ENCODE measurements at places on chromosomes 5 and 9.
A peak's percentile ranks its signal among the peaks of the same experiment; 100 is the strongest.

DNA sequence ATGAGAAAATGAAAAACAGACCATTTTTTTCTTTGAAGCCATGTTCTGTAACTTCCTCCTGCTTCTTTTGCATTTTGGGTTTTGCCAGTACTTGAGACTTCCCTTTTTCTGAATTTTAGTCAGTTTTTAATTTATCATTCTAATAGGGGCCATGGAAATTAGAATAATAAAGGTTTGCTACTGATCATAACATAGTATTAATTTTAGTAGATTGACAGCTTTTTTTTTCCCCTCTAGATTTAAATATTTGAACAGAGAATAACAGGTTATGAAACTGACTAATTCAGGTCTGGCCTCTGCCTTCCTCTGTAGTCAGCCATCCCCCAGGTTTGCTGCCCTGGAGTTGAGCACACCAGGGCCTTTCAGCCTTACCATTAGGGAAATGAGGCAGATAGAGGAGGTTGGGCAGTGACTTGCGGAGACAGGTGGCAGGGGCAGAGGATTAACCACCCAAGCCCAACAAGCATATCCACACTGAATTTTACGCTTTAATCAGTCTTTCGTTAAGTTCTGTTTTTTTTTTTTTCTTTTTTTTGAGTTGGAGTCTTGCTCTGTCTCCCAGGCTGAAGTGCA lies 80.1 kb upstream of the TNFAIP8 start:
- peak; percentile 66 for DNase-seq

- DNase-seq, result no peak
These were observed 2.2 kb upstream of the NSMF start for GRCh38 chr9:137461316-137461662.

GRCh38 chr5:142215915-142216681 lies 107.5 kb downstream of the NDFIP1 start:
- no peak for DNase-seq

- DNase-seq, result no peak
These were observed 17.4 kb downstream of the LMNB1 start for GRCh38 chr5:126794157-126794828.

GRCh38 chr5:159059722-159060121 lies 40.0 kb downstream of the EBF1 start:
- DNase-seq, result no peak

DNA sequence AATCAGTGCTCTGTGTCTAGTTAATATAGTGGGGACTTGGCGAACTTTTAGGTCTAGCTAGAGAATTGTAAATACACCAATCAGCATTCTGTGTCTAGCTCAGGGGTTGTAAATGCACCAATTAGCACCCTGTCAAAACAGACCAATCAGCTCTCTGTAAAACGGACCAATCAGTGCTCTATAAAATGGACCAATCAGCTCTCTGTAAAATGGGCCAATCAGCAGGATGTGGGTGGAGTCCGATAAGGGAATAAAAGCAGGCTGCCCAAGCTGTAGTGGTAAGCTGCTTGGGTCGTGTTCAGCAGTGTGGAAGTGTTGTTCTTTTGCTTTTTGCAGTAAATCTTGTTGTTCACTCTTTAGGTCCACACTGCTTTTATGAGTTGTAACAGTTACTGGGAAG lies 3.6 kb upstream of the OTULINL start:
- no peak for DNase-seq

DNA sequence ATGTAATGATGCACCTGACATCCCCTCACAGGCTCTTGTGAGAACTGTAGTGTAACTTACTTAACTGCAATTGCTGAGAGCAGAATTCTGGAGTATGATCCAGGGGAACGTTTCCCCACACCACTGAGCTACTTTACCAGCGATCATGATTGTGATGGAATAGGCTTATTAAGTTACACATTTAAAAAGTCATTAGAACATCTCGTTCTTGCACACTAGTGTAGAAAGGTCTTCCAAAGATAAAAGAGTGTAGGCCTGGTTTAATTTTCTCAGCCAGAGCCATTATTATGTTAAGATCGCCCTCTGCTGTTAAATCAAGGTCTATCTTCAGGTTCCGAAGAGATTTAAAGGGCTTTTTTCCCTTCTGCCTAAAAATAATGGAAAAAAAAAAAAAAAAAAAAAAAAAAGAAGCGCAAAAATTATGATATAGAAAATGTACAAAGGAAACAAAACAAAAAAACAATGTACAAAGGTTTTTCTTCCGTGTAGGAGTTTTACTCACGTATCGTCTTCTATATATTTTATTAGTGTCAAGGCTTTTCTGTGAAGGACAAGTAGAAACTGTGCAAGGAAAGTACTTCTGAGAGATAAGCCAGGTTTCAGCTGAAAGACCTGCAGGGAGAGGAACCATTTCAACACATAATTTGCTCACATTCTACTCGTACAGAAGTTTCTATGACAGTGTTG lies 18.6 kb upstream of the MOB3B start:
- no peak for DNase-seq

DNA sequence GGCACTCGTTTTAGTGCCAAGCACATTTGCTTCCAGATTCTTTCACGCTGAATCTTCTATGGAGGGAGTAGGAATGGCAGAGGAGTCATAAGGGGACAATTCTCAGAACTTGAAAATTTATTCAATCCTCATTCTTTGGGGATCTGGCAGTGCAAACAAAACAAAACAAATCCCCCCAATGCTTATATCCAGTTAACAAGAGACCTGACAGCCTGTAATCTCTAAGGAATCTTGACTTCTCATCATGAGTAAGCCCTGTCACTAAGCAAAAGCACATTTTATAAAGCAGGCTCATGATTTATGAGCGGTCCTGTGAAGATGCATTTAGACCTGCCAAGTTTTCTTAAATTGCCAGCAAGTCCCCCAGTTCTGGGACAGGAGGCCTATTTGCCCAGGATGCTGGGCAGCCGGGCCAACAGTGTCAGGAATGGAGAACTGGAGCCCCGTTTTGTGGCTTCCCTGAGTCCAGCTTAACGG lies 513.9 kb downstream of the CTNND2 start:
- DNase-seq, result no peak

DNA sequence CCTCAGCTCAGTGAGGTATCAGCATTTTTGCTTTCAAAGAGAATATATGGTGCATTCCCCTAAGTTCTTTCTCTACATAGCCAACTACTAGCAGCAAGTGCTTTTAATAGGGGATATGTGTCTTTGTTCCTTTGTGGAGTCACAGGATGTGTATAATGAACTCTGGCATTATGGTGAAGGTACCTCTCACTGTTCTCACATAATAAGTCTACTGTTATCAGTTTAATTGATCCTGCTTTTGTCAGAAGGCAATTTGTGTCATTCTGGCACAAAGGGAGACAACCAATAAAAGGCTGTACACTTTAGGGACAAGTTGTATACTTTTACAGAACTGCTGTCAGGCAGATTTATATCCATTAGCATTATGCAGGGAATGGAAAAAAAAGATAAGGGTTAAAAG lies 531.4 kb upstream of the RIOK2 start:
- no peak for DNase-seq

- no peak for DNase-seq
These were observed 120.6 kb downstream of the SEMA6A start for GRCh38 chr5:116453988-116454411.

GRCh38 chr5:132816554-132816953 lies 3.5 kb downstream of the SOWAHA start:
- no peak for DNase-seq

DNA sequence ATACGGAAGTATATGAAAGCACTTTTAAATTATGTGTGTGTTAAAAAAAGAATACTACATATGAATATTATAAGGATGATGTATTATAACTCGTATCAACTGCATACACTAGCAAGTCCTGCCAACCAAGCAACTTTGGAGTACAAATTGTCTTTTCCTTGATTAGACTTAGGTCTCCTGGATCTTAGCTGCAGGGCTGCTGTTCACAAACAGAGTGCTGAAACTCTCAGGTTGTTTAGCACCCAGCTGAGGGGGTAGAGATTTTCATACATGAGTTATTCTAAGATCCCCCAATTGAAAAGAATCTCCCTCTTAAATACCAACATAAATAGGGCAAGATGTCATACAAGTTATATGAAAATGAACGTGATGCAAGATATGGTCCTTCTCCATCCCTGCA lies 149.8 kb upstream of the TNC start:
- DNase-seq, result no peak

DNA sequence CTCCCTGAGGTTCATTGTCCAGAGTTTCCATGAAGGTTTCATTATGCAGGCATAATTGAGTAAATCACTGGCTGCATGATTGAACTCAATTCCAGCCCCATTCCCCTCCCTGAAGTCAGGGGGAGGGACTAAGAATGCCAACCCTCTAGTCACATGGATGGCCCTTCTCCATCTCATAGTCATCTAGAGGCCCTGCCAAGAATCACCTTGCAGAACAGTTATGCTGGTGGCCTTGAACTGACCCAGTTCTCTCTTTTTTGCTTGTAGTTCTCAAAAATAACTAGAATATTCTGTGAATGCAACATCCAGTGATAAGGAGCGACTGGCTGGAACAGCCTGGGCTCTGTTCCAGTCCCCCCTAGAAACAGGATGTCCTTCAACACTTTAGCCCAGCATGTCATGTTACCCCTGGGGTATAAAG lies 31.7 kb downstream of the SLC35A4 start:
- DNase-seq, result no peak

GRCh38 chr9:120870206-120870605 lies 6.8 kb downstream of the PHF19 start:
- DNase-seq, result no peak

GRCh38 chr9:130286072-130286770 lies 20.7 kb downstream of the HMCN2 start:
- no peak for DNase-seq

DNA sequence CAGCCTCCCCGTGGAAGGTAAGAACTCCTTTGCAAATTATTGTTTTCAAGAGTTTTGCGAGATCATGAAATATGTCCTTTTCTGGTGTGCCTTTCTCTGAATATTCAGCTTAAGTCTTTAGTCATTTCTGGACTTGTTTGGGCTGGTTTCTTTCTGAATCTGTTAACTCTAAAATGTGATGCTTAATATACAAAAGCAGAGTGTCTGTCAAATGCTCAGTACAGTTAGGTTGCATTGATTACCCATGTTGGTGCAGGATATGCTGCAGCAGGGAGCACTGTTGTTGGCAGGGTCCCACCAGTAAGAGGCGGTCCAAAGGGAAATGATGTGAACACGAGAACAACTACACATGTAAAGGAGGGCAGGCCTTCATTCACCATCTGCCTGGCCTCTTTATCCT lies 47.7 kb downstream of the SPTAN1 start:
- no peak for DNase-seq

GRCh38 chr9:89890326-89890980 lies 285.6 kb downstream of the GADD45G start:
- no peak for DNase-seq

DNA sequence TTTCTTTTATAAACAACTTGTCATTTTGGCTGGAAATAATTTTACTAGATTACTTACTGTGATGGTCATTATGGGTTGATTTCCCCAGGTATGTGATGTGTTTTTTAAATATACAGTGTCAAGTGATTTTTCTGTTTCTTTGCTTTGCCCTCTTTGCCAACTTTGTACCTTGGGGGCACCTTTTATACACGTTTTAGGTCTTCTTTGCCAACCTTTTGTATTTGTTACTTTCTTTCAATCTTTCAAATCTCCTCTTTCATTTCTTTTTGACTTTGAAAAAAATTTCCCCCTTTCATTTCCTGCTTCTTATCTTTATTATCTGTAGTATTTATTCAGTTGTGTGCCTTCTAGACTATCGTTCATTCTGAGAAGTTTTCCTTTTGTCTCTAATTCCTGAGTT lies 65.4 kb upstream of the DHFR start:
- DNase-seq, result no peak

GRCh38 chr9:14766299-14766698 lies 43.8 kb upstream of the CER1 start:
- DNase-seq, result no peak

- no peak for DNase-seq
These were observed 2.4 kb upstream of the RNF145 start for GRCh38 chr5:159211729-159212174.

- DNase-seq, result no peak
These were observed 23.2 kb upstream of the SLC25A51 start for GRCh38 chr9:37927132-37927531.

DNA sequence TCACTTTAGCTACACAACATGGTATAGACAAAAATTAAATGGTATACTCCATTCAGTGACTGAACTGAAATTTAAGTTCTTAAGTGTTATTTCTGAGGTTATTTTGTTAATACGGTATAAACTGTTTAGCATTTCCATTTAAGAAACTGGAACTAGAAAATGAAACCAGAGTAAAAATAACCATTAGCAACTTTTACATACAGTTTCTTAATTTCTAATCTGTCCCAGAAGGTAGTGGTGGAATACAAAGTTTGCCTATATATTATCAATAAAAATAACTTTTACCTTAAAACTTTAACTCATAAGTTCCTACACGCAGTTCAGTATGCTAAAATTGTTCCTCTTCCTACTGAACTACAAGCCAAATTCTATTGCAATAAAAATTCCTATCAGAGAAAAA lies 10.3 kb downstream of the GOLPH3 start:
- DNase-seq, result no peak

- no peak for DNase-seq
These were observed 159.9 kb downstream of the FANCC start for GRCh38 chr9:95157481-95158151.

DNA sequence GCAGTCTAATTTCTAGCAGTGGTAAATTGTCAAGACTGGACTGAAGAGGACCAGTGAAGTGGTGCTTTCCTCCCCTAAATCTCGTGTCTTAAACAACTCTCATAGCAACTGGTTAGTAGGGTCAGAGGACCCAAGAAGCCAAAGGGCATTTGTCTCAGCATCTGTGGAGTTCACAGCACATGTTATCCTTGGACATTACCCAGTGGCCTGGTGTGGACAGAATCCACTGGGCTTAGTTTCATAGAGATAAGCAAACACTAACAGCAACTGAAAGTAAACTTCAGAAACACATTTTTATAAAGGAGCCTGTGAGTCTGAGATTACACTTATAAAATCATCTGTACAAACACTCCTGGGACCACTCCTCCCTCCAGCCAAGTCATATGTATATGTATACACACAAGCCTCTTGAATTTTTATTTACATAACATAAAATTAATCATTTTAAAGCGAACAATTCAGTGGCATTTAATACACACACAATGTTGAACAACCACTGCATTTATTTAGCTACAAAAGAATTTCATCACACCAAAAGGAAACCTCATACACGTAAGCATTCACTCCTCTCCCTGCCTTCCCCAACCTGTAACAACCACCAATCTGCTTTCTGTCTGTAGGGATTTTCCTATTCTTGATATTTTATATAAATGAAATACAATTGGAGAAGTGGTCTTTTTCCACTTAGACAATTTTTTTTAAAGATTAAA lies 457.8 kb downstream of the RASEF start:
- no peak for DNase-seq

Measured in CD4-positive, alpha-beta T cell treated with Interleukin-15 for 1 hour (primary cell).